ENCODE measurements at places on chromosomes 3 and 15.

GRCh38 chr3:46675843-46676567 lies 17.5 kb downstream of the ALS2CL start:
- no peak for DNase-seq

- no peak for DNase-seq
Observed at GRCh38 chr3:13072600-13073325, 466 bp downstream of the IQSEC1 start.

- DNase-seq, result no peak
Observed at GRCh38 chr15:79192462-79193036, 90.0 kb upstream of the ANKRD34C start.

DNA sequence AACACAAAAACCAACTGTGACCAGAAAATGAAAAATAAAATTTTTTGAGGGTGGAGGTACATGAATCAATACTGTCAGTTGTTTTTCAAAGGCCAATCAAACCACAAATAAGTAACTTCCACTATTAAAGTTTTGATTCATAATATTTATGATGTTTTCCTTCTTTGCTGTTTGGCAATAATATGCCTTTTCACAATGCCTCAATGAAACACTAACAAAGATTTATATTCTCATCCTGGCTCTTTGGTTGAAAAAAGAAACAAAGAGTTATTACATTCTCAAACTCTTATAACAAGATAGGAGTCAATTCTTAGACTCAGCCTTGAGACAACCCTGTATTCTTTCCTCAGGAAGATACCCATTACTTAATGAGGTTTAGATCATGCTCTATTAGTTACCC lies 63.1 kb downstream of the C3orf70 start:
- DNase-seq, result no peak

DNA sequence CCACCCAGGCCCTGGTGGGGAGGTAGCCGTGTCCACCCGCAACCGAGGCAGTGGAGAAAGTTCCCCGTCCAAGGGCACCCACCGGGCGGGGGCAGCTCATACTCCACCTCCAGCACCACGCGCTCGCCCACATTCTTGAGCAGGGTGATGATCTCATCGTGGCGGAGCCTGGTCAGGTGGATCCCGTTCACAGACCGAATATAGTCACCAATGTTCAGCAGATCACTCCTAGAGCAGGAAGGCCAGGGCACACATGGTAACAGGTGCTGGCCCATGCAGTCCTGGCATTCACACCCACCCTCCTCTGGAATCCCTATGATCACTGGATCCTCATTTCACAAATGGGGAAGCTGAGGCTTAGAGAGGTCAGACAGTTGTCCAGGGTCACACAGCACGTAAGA lies 15.8 kb downstream of the GRIP2 start:
- DNase-seq, result no peak

DNA sequence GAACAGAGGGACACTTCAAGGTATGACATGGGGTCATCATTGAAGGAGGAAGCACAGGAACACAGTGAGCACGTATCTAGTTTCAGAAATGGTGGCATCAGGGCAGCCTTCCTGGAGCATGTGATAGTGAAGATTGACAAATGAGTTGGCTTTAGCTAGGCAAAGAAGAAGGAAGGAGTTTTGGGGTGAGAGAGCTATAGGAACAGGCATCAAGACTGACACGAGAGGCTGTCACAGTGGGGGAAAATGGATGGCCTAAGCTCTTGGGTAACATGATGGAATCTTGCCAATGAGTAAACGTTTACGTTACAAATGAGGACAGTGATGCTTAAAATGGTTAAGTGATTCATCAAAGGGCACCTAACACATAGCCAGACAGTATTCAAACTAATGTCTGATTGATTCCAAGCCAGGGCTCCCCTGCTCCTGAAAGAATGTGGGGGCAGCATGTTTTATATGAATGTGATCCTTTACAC lies 23.1 kb upstream of the GPR171 start:
- no peak for DNase-seq

DNA sequence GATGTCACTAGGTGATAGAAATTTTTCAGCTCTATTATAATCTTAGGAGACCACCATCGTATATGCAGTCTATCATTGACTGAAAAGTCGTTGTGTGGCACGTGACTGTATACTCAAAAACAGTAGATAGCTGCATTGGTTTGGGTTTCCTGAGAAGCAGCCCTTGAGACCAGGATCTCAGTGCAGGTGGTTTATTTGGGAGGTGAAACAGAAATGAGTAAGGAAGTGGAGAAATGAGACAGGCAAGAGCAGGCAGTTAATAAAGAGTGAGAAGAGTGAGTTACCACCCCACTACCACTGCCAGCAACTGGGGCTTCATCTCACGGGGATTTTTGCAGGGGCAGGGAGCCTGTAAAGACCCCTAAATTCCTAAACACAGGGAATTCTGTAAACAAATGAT lies 221.0 kb downstream of the SHQ1 start:
- DNase-seq, result no peak

- no peak for DNase-seq
Observed at GRCh38 chr3:173371848-173372487, 25.6 kb upstream of the NLGN1 start.

DNA sequence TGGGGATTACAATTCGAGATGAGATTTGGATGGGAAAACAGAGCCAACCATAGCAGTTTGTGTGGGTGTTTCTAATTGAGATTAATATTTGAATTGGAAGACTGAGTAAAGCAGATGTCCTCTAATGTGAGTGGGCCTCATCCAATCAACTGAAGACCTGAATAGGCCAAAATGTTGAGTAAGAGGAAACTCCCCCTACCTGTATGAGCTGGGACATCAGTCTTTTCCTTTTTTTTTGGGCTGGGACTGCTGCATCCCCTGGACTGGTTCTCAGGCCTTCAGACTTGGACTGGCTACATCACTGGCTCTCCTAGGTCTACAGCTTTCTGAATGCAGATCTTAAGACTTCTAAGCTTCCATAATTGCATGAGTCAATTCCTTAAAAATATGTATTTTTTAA lies 144.1 kb downstream of the CD47 start:
- no peak for DNase-seq

Measured in activated CD4-positive, CD25-positive, alpha-beta regulatory T cell treated with anti-CD3 and anti-CD28 coated beads, Interleukin-2, amount 50 U/mL, for 72 hours (primary cell).